ENCODE measurements at places on chromosomes 5 and 9.

GRCh38 chr5:3373391-3373790 is 222.2 kb upstream of the IRX1 start:
- DNase-seq = peak; percentile 53

- DNase-seq = no peak
Observed at GRCh38 chr5:115350894-115351293, 54.4 kb upstream of the CCDC112 start.

DNA sequence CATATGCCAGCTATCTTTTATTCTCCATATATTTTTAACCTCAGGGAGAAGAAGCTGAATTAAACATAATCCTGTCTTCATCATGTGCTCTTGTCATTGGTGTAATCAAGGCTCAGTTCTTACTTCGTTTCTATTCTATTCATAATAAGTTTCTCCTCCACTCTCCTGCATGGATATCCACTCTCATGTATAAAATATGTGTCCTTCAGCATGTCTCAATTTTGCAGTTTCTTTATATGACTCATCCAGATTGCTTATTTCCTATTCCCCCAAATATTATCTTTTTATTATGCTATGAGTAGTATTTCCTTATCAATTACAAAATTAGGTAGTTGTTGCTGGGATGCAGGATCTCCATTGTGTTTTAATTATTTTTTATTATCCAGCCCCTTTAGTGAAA is 643.7 kb upstream of the ACO1 start:
- DNase-seq = no peak

- no peak for DNase-seq
Observed at GRCh38 chr5:21237461-21237860, 1249.5 kb upstream of the CDH18 start.

- no peak for DNase-seq
Observed at GRCh38 chr9:35679766-35680330, 6.1 kb downstream of the CA9 start.

DNA sequence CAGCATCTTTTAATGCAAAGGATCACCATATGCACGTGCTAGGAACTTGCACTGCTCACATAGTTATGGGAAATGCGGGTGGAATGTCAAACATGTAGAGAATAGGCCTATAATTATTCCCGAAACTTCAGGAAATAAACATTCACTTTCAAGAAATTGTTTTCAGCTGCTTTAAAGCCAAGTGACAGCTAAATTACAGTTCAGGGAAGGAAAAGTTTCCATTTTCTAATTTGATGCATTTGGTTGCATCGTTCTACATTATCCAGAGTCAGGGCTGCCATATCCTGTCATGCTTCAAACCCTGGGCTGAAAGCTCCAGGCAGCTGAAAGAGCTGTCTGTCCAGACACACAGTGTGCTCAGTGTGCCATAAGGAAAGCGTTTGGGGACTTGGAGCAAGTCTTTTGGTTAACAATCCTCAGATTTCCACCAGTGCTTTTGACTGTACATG is 518.1 kb downstream of the CSNK1G3 start:
- no peak for DNase-seq

- DNase-seq = no peak
Observed at GRCh38 chr9:124365036-124365435, 50.2 kb downstream of the PSMB7 start.

DNA sequence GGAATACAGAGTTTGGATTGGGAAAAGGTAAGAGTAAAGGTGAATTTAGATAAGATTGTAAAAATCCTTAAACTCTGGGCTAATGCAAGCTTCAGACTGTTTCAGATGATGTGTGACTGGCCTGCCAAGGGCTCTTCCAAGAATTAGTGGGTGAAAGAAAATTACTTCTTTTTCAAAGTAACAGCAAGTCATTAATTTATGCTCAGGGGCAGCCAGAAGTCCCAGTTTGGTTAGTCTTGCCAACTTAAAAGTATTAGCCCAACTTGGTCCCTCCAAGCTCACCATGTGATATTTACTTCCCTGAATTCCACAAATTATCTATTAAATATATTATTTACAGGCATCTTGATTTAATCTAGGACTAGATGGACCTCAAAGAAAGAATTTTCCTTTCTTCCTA is 947.8 kb downstream of the NR2F1-AS1 start:
- DNase-seq = no peak

GRCh38 chr9:95017661-95018060 is 291.2 kb downstream of the AOPEP start:
- no peak for DNase-seq

DNA sequence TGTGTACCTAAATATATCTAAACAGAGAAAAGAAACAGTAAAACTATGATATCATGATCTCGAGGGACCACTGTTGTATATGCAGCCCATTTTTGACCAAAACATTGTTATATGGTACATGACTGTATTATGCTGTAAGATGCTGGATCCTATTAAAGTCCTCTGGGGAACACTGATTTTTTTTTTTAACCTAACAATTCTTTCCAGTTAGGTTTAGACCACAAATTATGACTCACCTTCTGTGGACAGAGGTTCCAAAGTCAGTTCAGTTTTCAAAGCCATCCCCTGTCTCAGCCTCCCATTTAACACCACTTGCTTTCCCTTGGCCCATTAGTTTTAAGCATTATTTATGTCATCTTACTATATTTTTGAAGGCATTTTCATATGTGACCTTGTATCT is 27.1 kb downstream of the TRMO start:
- no peak for DNase-seq

DNA sequence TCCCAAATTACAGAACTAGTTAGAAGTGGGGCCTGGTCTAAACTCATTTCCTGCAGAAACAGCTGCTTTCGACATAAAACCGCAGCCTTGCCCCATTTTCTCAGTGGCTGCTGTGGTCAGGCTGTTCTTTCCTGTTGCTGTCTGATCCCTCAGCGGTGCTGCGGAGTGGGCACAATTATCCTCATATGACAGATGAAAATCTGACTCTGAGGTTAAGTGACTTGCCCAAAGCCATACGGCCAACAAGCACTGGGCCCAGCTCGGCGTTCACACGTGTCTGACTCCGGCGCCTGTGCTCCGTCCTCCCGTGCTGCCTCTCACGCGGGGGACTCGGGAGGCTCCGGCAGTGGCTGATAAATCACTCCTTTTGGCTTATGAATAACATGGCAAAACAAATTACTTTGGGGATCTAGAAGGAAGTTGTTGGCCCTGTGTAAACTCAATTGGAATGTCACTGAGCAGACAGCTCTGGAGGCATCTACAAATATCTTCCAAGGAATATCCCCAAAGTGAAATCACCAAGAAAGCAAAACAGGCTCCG is 142.6 kb upstream of the LMX1B start:
- DNase-seq = no peak

GRCh38 chr9:93978551-93978950 is 23.4 kb upstream of the BARX1 start:
- no peak for DNase-seq

DNA sequence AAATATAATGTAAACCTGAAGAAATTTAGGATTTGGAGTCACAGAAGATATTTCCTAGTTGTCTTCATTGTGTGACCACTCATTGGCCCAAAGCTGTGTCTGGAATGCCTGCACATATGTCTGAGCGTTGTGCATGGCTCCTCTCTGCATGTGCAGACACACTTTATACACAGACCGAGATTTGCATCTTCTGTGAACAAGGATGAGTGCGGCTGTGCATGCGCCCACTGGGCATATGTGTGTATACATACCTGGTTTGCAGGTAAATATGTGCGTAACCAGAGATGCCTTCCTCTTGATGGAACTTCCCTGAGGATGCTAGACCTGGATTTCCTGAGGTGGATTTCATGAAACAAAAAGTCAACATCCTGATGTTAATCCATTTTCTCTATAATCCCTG is 19.1 kb downstream of the PHF2 start:
- peak; percentile 20 for DNase-seq

DNA sequence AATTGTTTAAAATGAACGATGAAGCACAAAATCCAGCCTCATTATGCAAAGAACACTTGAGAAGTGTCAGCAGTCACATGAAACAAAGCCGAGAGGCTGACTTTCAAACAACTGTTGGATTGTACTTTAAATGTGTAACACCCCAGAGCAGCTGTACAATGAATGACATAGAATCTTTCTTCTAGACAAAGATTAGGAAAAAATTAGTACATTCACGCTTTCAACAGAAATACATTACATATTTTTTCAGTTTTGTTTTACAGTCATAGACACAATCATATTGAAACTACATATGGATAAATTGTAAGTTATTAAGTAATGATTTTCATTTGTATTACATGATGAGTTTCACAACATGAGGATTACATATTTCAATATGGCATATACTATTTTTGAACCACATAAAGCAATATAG is 10.6 kb upstream of the AGXT2 start:
- DNase-seq = no peak

GRCh38 chr9:2053883-2054845 is 39.0 kb downstream of the SMARCA2 start:
- no peak for DNase-seq

DNA sequence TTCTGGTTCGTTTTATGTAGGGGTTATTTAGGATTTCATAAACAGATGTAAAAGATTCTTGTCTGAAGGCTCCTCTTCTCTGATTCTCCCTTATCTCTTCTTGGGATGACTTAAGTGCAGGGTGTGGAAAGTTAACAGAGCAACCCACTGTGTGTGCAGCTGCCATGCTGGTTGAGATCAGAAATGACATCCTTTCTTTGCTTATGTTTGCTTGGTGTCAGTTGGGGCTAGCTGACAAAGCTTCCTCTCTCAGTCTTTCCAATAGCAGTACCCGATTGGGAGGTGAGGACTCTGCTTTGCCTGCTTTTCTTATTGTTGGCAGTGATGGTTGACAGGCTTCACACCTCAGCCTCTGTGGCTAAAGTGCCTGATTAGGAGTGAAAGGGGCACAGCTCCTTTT is 26.5 kb downstream of the OGN start:
- no peak for DNase-seq

GRCh38 chr9:93141771-93142483 is 7.9 kb upstream of the NINJ1 start:
- no peak for DNase-seq

GRCh38 chr5:77337686-77338085 is 127.2 kb downstream of the PDE8B start:
- DNase-seq = no peak

- no peak for DNase-seq
Observed at GRCh38 chr9:28915202-28915930, 1342.1 kb upstream of the C9orf72 start.

- no peak for DNase-seq
Observed at GRCh38 chr5:151471276-151471675, 23.9 kb downstream of the SLC36A1 start.

- DNase-seq = no peak
Observed at GRCh38 chr5:138702166-138703077, 50.8 kb upstream of the CTNNA1 start.

DNA sequence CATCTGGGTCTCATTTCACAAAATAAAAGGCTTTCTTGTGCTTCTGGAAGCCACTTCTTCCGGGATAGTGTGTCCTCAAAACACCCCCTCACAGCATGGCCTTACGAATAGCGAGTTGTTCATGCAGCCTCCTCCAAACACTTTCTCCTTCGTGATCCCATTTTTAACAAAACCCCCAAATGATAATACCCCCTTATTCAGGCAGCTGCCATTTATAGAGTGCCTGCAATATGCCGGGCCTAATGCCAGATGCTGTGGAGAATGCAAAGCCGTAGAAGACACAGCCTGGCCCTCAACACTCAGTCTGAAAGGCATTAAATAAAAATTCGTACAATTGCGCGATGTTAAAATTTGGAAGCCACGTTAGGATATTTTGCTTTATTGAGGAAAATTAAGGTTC is 66.4 kb upstream of the SLC44A1 start:
- DNase-seq = no peak

GRCh38 chr9:36551129-36551528 is 21.6 kb upstream of the MELK start:
- no peak for DNase-seq

GRCh38 chr9:118929287-118929686 is 439.9 kb downstream of the BRINP1 start:
- no peak for DNase-seq

DNA sequence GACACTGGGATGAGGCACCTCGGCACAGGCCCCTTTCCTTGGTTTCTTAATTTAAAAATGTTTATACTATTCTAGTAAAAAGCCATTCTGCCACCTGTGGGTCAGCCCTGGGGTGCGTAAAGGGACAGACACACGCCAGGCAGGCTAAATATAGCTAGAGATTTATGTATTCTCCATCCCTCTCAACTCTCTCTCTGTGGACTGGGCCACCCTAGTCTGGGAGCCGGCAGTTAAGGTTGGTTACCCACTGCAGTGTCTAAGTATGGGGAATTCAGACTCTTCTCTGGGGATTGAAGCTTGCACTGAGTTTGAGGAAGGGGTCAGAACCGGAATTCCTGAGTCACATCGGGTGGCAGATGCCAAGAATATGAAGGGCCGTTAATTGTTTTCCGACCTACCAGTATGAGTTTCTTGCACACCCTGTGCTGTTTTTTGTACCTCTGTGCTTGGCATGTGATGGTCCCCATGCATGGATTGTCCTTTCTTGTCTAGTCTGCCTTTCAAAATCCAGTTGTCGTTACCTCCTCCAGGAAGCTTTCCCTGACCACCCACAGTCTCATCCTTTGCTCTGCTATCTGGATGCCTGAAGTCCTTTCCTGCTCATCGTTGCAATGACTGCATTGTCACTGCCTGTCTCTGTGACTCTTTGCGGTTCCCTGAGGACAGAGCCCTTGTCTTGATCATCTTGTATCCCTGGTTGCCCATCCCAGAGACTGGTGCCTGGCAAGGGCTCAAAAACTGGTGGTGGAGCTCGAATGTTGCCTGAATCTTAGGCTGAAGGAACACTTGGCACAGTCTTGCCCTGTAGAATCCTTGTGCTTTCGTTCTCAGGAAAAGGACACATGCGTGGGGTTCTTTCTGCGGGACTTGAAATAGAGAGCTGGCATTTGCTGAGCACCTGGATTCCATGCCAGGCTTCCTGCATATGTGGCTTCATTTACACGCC is 2.1 kb downstream of the NEURL1B start:
- DNase-seq = no peak

DNA sequence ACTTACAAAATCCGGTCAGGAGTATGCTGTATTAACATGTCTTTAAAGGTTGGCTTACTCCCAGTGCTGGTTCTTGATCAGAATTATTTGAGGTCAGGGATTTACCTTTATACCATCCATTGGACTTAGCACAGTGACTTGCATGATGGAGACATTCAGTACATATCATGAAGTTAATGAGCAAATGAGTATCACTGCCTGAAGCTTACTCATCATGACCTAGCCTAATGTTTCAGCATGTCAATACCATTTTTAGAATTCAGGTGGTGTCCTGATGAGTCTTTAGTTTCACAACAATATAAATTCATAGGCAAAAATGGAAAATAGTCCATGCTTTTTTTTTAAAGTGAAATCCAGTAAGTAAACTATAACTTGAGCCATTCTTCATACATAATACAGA is 226.0 kb upstream of the C9orf72 start:
- DNase-seq = no peak

DNA sequence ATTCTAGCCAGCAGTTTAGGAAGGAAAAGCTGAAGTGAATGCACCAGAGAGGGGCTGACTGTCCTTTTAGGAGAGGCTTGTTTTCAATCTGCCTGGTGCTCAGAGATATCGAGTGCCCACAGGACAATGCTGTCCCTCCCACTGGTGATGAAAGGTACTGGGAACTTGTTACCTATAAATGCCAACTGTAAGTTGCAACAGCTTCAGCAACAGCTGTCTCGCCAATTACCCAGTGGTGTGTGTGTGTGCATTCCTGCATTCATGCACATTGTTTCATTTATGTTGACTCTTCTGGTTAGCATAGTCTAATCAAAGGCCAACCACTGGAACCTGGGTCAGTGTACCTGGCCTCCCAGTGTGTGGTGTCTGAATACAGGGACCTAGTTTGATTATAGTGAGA is 161.1 kb downstream of the CSNK1G3 start:
- no peak for DNase-seq
